ENCODE measurements at places on chromosomes 1 and 21.

GRCh38 chr21:36654796-36655325 is 44.1 kb upstream of the SIM2 start:
- no peak for DNase-seq

GRCh38 chr1:51567653-51568052 is 48.6 kb upstream of the EPS15 start:
- DNase-seq: no peak

DNA sequence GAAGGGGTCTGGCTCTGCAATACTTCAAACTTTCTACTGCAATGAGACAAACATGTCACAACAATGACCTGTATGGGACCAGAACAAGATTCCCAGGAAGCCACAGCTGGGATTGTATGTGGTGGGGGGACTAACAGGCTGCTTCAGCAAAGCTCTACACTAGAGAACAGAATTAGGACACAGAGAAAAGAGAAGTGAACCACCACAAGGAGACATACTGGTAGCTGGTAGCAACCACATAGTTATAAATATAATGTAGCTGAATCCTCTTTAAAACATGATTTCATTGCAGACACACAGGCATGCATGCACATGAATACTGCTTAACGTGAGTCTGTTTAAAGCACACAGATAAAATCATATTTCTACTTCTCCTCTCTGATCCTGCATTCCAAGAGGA is 3.5 kb upstream of the ILDR2 start:
- DNase-seq: no peak

GRCh38 chr21:39923476-39923875 is 56.2 kb downstream of the PCP4 start:
- DNase-seq: no peak

DNA sequence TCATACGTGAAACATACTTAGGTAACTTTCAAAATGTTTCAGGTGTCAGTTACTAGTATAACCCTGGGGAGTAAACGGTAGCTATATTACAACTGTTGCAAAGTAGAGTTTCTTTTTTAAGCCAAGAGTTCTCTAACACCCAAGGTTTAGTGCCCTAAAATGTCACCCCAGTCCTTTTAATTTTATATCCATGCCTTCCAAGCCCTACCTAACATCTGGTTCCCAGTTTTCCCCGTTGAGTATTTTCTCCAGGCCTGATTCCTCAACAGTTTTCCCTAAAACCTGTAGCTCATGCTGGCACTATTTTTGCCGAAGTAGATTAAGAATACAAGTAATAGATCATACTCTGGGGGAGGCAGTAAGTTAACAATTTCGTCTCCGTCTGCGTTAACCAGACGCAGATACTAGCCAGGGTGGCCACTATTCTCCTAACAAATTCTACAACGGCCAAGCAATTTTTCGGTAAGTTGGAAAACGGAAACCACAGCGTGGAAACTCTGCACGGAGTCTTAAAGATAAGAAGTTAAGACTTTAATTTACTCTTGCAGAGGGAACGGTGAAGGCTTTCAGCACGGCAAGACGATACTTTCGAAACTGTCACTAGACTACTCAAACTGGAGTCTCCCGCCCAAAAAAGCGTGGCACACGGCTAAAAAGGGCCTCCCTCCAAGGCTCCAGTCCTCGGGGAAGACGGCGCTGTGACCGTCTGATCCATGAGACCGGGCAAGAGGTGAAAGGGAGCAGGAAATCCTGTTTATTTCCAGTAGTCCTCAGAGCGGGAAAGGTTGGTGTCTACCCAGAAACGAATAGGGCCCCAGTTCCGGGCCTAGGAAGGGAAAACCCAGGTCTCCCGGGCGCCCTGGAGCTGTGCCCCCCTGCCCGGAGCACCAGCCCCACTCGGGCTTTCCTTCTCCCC is 945 bp downstream of the SRSF4 start:
- DNase-seq: no peak
